IgD-negative memory B cell (primary cell): ENCODE measurements at places on chromosomes 2 and 18. TPM values are rescaled to one million over a fixed set of nuclear protein-coding genes. Genes with fewer than 3 reads are reported as not detected.

Gene PIEZO2
- polyA plus RNA-seq, result not detected

Gene NEU4
- not detected for polyA plus RNA-seq

Gene RFX8
- not detected for polyA plus RNA-seq

Gene MARCO
- not detected for polyA plus RNA-seq

Gene SP140L
- polyA plus RNA-seq, result 38.9 TPM

Gene TGFA
- polyA plus RNA-seq, result 0.06 TPM

Gene MROH2A
- not detected for polyA plus RNA-seq

Gene SF3B1
- 124 TPM for polyA plus RNA-seq
